ENCODE measurements at places on chromosomes 1 and 21.

DNA sequence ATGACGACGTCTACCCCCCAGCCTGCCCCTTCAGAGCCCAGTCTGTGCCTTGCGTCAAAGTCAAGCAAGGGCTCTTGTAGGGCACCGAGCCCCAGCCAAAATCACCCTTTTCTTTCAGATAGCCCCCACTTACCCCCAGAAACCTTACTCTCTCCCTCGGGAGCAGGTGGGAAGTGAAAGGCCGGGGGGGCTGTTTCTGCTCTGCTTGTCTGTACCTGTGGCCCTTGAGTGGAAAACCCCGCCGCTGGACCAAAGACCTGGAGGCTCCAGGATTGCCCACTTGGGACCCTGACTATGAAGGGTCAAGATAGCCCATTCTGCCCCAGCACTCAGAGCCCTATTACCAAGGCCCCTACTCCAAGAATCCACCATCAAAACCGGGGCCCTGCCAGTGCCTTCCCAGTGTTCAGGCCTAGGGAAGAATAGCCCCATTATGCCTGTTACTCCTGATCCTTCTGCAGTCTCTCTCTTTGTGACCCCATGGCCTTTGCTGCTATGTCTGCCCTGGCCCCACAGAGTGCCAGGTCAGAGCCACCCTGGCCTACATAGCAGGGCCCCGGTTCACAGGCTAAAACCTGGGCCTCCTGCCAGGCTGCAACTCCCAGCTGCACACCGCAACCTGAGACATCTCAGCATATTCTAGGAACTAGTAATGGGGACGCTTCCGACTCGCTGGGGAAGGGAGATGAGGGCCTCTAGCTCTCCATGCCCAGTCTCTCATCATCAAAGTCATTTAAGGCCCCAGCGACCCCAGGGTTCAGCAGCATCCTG, 22.2 kb upstream of the HPDL start:
- DNase-seq: no peak

DNA sequence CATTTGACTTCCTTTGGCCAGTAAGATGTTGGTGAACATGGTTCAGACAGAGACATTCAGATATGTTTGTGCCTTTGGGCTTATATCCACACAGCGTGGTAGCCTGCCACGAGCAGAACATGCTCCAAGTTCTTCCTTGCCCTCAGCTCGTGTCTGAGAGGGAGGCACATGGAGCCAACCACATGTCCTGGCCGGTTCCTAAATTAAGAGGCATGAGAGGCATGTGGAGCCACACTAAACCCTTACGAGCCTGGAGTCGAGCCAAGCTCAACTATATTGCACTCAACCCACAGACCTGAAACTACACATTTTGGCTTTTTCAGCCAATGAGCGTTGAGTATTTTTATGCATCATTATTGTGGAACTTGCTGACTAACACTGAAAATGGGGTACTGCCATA, 133.7 kb upstream of the KCNK1 start:
- DNase-seq: no peak

GRCh38 chr1:19814681-19815503, at the start of gene RNF186:
Gene RNF186 (minus strand): TSS chr1:19815283. CDS start chr1:19815101, 182 bp downstream.
- DNase-seq: no peak

DNA sequence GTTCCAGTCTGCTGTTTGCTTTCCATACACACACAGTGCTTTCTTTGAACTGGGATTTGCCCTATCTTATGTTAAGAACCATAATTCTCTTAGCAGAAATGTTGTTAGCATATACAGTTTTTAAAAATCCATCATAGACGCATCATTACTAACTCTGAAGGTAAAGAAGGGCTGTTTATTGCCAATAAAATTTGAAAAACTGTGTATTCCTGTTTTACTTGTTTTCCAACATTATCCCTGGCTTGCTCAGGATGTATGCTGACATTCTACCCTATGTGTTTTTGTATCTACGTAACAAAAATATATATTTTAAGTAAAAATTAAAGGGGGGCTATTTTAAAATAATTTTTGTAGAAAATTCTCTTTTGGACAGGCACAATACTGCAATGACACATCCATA, 857.2 kb downstream of the BRINP3 start:
- no peak for DNase-seq

GRCh38 chr1:61605607-61606321, 119.2 kb downstream of the TM2D1 start:
- DNase-seq: no peak

DNA sequence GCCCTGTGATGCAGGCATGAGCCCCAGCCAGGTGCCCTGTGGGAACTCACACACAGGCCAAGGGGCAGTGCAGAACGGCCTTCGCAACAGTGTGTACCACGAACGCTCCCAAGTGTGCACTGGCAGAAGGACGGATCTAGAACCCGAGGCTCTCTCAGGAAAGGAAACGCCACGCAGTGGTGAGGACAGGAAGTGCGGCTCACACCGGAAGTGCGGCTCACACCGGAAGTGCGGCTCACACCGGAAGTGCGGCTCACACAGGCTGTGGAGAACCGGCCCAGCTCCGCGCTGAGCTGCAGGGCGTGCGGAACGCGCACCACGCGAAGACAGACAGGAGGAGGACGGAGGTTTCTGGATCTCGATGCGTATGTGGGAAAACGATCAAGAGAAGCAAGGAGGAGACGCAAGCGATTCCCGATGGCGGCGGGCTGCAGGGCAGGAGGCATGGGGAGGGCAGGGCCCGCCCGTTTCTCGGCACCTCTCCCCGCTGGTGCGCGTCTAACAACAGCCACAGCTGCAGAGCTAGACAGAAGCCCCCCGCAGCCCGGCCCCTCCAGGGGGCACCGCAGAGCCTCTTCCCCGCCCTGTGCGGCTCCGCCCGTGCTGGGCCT, 35.9 kb upstream of the TMEM52 start:
- no peak for DNase-seq

GRCh38 chr1:187032982-187033692, 204.4 kb downstream of the PLA2G4A start:
- DNase-seq: no peak

DNA sequence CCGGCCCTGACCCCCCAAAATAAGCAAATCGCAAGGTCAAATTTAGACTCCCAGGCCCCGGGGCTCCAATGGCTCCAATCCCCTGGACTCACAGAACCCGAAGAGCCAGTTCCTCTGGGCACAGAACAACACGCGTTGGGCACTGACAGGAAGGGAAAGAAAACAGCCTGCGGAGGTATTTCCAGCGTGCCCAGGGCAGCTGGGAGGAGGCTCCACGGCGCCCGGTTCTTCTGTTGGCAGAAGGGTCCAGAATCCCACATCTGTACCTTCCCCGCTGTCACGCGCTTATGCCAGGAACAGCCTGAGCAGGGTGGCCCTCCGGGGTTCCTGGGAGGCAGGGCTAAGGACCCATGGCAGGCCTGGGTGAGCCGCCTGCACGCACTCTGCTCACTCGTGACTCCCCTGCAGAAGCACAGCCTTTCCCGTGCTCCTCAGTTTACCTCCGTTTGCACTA, 85.5 kb downstream of the RIPK4 start:
- no peak for DNase-seq

DNA sequence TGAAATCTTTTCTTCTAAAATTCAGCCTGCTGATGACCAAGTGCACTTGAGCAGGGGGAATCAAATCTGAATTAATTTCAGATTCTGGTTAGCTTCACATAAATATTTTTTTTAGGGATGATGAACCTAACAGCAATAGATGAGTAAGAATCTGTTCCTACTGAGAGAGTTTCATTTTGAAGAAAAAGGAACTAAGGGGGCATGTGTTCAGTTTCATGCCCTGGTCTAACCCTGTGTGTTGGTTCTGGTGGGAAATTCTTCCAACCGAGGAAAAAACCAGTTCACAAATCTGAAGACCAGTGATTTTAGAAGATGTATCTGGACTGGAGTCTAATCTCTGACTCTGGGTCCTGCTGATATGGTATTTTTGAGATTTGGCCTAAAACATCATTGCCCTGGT, 13.7 kb downstream of the SELL start:
- DNase-seq: no peak

DNA sequence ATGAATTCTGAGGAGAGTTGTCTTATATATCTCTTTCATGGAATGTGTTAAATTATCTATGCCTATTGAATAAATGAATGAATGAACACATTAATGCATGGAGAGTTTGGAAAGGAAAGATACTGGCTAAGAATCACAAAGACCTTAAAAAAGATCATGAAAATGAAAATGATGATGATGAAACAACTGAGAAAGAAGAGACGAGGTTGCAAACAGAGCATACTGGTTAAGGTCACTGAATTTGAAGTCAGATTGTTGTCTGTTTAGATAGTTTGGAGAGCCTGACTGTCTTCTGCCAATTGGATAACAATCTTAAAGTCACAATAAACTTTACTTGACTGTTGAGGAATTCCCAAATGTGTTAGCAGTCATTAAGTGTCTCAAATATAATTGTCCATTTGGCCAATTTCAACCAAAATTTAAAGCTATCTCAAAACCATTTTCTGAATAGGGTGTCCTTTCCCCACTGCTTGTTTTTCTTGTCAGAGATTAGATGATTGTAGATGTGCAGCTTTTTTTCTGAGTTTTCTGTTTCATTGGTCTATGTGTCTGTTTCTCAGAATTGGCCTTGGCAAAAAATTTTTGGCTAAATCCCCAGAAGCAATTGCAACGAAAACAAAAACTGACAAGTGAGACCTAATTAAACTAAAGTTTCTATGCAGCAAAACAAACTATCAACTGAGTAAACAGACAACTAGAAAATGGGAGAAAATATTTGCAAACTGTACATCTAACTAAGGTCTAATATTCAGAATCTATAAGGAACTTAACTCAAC, 132.2 kb downstream of the PTGER3 start:
- no peak for DNase-seq

DNA sequence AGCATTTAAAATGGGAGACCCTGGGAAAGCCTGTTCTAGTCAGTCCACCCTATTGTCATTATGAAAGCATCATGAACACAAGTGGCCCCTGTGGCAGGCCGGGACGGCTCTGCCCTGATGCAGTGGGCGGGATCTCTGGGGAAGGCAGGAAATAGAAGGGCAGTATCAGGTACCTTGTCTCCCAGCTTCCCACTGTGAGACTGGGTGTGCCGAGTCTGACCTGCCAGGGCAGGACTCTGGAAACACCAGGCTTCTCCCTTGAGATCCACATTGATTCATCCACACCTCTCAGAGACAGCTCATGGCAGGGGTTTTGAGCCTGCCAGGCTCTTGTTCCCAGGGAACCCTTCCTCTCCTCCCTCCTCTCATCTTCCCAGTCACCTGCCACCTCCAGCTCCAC, 24.5 kb upstream of the GNPAT start:
- DNase-seq: no peak

- DNase-seq: no peak
These were observed 289.8 kb downstream of the NTNG1 start for GRCh38 chr1:107430540-107431228.

DNA sequence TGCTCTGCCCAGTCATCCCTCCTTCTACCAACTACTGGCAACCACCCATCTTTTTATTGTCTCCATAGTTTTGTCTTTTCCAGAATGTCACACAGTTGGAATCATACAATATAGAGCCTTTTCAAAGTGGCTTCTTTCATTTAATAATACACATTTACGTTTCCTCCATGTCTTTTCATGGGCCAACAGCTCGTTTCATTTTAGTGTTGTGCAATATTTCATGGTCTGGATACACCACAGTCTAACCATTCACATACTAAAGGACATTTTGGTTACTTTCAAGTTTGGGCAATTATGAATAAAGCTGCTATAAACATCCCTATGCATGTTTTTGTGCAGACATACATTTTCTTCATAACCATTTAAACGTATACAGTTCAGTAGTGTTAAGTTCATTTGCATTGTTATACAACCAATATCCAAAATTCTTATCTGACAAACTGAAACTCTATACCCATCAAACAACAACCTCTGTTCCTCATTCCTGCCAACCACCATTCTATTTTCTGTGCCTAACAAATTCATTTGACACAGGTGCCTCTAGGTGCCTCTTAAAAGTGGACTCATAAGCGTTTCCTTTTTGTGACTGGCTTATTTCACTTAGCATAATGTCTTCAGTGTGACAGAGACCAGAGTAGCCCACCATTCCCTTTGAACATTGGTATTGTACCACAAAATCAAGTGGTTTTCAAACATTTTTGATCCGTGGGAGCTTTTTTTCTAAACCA, 138.1 kb downstream of the NR5A2 start:
- DNase-seq: no peak

DNA sequence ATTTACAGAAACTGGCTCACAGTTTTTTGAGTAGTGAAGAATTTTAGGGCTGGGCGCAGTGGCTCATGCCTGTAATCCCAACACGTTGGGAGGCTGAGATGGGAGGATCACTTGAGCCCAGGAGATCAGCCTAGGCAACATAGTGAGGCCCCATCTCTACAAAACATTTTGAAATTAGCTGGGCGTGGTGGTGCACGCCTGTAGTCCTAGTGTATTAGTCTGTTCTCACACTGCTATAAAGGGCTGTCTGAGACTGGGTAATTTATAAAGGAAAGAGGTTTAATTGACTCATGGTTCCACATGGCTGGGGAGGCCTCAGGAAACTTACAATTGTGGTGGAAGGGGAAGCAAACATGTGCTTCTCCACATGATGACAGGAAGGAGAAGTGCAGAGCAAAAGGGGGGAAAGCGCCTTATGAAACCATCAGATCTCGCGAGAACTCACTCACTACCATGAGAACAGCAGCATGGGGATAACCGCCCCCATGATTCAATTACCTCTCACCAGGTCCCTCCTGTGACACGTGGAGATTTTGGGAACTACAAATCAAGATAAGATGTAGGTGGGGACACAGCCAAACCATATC, 24.4 kb upstream of the DYRK1A start:
- DNase-seq: no peak

GRCh38 chr1:207342332-207342731, 20.9 kb downstream of the CD55 start:
- DNase-seq: no peak

DNA sequence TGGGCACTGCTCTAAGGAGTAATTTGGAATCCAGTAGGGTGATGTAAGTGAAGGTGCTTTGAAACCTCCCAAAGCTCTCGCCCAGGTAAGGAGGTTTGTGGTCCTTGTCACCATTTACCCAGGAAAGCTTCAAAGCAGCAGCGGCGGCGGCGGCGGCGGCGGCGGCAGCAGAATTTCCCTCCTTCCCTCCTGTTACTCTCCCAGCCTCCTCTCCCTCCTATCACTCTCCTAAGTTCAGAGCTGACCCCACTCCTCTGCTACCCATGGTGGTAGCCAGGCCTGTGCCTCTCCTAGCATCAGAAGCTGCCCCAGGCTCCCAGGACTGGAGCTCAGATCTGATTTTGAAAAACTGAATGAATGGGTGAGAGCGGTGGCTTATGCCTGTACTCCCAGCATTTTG, 60.7 kb downstream of the ACBD3 start:
- DNase-seq: no peak

DNA sequence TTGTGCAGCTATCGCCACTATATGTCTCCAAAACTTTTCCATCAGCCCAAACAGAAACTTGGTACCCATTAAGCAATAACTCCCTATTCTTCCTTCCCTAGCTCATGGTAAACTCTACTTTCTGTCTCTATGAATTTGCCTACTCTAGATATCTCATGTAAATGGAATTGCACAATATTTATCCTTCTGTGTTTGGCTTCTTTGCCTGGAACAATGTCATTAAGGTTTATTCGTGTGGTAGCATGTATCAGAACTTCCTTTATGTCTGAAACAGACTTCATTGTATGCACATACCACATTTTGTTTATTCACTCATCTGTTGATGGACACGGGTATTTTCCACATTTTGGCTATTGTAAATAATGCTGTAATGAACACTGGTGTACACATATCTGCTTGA, 40.7 kb upstream of the CD34 start:
- no peak for DNase-seq

GRCh38 chr1:219298571-219299148, 125.0 kb downstream of the LYPLAL1 start:
- no peak for DNase-seq

Measured in cerebellar nuclear complex (tissue), 1 donor.